ENCODE measurements at places on chromosomes 3 and 15.

- no peak for DNase-seq
These were observed 174.4 kb upstream of the LPP start for GRCh38 chr3:187979564-187979963.

DNA sequence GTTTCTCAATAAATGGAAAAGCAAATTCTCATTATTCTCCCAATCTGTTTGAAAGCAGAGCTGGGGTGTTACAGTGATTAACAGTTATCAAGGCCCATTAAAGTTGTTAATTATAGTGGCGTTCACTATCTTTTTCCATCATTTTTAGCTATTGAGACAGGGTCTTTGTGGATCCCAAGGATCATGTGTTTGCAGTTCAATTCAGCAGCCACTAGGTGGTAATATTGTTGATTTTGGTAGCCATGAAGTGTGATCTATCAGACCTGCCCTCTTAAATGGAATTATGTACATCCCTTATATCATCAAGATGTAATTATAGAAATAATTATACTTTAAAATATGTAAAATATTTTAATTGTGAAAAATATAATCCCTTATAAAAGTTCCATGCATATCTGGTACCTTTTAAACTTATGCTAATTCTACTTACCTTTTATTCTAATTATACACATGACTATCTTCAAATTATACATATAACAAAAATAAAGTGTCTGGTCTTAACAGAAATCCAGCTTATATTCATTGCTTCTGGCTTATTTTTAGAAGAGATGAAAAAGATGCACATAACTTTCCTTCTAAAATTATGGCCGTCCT lies 126.4 kb downstream of the GREM1 start:
- no peak for DNase-seq

DNA sequence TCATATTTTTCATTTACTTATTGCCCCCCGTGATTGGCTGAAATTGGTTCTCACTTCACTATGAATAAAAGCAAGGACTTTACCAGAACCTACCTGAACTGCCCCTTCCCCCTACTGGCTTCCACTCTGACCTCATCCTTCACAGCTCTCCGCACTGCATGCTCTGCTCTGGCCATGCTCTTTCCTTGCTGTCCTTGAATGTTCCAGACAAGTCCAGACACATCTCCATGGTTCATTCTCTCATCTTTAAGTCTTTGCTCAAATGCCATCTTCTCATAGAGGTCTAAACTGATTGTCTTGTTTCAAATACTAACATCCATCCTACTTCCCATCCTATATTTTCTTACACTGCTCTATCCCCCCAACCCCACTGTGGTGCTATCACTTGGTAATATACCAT lies 129.4 kb downstream of the CHST2 start:
- DNase-seq, result no peak

DNA sequence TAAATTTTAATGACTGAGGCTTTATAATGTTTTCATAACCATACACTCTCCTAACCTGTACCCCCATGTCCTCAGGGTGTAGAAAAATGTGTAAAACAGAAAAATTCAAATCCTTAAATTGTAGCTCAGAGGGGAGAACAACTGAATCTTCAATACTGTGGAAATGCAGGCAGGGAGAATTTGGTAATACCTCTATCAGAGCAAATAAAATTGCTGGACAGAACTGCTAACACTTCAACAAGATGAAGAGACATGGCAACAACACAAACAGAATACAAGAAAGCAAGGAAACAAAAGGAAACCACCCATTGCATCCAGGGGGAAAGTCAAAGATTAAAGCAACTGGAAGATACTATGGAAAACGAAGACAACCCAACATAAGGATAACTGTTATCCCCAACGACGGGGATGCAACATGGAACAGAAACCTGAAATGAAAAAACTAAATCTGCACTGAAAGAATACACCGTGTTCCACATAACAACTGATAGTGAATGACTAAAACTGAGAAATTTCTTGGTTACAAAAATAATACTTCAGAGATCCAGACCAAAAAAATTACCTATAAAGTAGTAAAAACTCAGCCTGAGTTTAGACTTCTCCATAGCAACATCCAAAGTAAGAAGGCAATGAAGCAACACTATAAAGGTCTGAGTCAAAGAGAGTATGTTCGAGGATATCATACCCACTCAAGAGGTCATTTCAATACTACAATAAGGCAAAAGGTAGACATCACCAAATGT lies 48.5 kb downstream of the HACD2 start:
- no peak for DNase-seq

DNA sequence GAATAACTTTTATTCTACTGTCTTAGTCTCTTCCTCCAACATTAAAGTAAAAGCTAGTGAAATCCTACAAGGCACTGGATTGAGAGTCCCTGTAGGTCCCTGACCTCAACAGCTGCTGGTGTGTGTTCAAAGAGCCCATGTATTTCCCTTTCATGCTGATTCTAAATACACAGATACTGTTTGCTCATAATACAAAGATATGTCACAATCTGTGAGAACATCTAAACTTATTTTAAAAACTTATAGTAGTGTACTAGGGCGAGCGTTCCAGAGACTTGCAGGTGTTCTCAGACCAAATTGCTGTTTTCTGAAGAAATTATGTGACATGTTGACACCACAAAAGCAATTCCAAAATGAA lies 145.9 kb upstream of the LIPC start:
- DNase-seq, result no peak

DNA sequence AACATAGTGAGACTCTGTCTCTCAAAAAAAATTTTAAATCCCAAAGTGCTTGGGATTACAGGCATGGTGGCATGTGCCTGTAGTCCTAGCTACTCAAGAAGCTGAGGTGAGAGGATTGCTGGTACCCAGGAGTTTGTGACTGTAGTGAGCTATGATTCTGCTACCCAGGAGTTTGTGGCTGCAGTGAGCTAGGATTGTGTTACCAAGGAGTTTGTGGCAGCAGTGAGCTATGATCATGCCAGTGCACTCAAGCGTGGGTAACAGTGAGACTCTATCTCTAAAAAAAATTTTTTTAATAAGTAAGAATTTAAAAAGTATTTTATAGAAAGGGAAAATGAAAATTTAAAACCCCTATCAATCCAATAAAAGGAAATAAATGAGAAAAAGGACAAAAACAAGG lies 69.5 kb downstream of the FAIM start:
- no peak for DNase-seq

DNA sequence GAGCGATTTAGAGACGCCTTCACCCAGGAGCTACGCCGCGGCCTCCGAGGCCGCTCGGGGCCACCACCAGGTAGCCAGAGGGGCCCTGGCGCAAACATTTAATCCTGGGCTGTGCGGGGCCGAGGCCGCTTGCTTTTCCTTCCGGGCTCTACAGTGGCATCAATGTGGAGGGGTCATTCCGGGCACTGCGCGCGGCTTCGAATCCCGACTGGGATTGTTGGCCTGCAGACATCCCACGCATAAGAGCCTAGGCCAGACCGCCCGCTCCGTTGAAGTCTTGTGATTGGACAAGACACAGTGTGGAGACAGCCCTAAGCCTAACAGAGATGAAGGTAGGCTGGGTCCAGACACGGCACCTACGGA lies 568 bp upstream of the NCBP2 start:
- DNase-seq, result no peak

Data from stimulated activated CD4-positive, alpha-beta T cell treated with anti-CD3 and anti-CD28 coated beads, TNF-alpha, amount 100 ng/mL, for 48 hours (primary cell).